ENCODE measurements at places on chromosomes 6 and 20. TPM values are rescaled to one million over a fixed set of nuclear protein-coding genes. Genes with fewer than 3 reads are reported as not detected.

DNA sequence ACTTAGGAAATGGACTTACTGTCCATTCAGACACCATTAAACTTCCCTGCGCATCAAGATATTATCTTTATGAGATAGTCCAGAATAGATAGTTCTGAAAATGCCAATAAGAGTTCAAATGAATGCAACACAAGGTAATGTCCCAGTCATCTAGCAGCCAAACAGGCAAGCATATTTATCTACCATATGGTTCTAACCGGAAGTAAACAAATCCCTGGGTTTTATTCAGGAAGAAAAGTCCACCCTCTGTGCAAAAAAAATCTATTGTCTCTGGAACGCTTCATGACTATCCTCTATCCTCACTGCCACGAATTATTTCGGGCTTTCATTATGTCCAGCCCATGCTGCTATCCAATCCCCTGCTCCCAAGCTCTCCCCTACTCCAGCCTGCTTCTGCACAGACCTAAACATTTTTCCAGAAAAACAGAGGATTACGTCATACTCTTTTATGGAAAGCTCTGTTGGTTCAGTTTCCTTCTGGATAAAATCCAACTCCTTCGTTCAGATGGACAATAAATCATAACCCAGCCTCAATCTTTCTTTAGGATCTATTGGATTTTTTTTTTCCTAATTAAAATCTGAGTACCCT, 11.4 kb downstream of the PPIL6 start:
- no peak for DNase-seq

DNA sequence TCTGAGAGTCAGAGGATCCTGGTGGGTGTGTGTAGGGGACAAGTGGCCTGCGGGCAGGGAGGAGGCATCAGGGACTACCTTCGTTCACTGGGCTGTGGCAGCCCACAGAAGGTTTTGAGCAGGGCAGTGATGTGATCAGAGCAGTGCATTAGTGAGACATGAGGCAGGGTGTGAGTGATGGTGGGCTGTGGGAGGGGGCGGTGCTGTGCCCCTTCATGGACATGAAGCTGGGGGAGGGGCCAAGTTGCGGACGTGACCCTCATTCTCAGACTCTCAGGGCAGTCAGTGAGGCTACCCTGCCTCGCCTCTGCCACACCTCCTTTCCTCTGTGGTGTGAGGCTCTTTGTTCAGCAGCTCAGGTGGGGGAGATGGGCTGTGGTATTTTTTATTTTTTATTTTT, 142.2 kb upstream of the RNF24 start:
- no peak for DNase-seq

- DNase-seq, result no peak
Measured at GRCh38 chr6:14231501-14232280, 114.1 kb downstream of the CD83 start.

GRCh38 chr6:126054258-126054702, 67.9 kb downstream of the TRMT11 start:
- no peak for DNase-seq

- DNase-seq, result no peak
Measured at GRCh38 chr6:149264629-149265028, 52.9 kb upstream of the TAB2 start.

MTHFD1L gene
- 31.7 TPM for total RNA-seq

BNIP5 gene
- not detected for total RNA-seq

RPP40 gene
- total RNA-seq, result 12.4 TPM

STX11 gene
- 156 TPM for total RNA-seq
